ENCODE measurements at places on chromosomes 4 and X.

- no peak for DNase-seq
Observed at GRCh38 chr4:134591326-134591725, 389.7 kb upstream of the PABPC4L start.

- no peak for DNase-seq
Observed at GRCh38 chr4:143356493-143356892, 19.8 kb downstream of the GAB1 start.

- DNase-seq, result no peak
Observed at GRCh38 chrX:150767475-150768131, 74.4 kb downstream of the MTMR1 start.

DNA sequence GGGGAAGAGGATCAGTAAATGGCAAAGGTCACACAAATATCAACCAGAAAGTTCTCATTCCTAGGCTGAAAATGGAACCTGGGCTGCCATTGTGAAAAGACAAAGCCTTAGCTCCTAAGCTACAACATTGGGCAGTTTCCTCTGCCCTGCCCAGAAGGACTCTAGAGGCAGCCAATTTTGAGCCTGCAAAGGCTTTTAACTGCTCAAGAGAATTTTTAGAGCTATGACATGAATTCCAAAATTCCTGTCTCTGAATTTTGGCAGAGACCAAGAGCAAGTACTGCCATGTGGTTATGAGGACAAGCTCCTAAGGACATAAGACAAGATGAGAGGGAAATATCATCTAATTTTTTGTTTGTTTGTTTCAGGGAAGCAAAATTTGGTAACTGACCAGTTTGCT is 29.6 kb upstream of the IGFBP7 start:
- DNase-seq, result no peak

- DNase-seq, result no peak
Observed at GRCh38 chrX:20529301-20529700, 262.6 kb upstream of the RPS6KA3 start.

DNA sequence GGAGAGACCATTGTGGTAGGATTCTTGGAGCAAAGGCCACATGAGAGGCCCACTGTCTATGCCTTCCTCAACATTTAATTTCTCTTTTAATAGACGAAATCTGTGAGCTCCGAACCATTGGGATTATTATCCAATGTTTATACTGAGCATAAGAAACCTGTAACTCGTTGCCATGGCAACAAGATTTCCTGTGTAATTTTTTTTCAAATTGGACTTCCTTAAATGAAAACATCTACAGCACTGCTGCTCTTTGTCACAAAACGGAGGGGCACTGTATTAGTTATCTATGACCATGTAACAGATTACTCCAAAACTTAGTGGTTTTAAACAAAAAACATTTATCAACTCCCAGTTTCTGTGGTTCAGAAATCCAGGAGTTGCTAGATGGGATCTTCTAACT is 38.7 kb downstream of the PPP1R2C start:
- no peak for DNase-seq

GRCh38 chr4:1458581-1458980 is 52.3 kb upstream of the NKX1-1 start:
- no peak for DNase-seq

Data from activated naive CD4-positive, alpha-beta T cell (primary cell).